ENCODE measurements at places on chromosomes 2 and 18. TPM values are rescaled to one million over a fixed set of nuclear protein-coding genes. Genes with fewer than 3 reads are reported as not detected.

DNA sequence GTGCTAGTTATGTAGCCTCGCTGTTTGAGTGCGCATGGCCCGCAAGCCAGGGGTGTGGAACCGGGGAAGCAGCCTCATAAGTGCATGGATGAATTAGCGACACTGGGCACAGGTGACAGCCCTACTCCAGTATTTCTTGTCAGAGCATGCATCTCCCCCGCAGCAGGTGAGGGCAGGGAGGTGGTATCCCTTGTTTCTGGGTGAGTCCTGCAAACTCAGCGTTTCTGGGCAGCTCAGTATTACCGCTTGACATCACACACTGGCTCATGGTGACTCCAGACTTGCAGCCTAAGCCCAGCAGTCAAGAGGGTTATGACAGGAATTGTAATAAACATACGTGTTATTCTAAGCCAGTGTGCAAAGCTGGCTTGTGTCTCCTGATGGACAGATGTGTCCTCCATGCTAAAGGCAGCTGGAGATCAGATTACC lies 2.5 kb downstream of the CABLES1 start:
- no peak for DNase-seq

DNA sequence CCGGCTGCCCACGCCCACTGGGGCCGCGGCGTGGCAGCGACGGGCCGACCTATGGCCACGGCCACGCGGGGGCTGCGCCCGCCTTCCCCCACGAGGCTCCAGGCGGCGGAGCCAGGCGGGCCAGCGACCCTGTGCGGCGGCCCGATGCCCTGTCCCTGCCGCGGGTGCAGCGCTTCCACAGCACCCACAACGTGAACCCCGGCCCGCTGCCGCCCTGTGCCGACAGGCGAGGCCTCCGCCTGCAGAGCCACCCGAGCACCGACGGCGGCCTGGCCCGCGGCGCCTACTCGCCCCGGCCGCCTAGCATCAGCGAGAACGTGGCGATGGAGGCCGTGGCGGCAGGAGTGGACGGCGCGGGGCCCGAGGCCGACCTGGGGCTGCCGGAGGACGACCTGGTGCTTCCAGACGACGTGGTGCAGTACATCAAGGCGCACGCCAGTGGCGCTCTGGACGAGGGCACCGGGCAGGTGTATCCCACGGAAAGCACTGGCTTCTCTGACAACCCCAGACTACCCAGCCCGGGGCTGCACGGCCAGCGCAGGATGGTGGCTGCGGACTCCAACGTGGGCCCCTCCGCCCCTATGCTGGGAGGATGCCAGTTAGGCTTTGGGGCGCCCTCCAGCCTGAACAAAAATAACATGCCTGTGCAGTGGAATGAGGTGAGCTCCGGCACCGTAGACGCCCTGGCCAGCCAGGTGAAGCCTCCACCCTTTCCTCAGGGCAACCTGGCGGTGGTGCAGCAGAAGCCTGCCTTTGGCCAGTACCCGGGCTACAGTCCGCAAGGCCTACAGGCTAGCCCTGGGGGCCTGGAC lies 253.2 kb downstream of the GLI2 start:
- peak; percentile 33 for DNase-seq

DNA sequence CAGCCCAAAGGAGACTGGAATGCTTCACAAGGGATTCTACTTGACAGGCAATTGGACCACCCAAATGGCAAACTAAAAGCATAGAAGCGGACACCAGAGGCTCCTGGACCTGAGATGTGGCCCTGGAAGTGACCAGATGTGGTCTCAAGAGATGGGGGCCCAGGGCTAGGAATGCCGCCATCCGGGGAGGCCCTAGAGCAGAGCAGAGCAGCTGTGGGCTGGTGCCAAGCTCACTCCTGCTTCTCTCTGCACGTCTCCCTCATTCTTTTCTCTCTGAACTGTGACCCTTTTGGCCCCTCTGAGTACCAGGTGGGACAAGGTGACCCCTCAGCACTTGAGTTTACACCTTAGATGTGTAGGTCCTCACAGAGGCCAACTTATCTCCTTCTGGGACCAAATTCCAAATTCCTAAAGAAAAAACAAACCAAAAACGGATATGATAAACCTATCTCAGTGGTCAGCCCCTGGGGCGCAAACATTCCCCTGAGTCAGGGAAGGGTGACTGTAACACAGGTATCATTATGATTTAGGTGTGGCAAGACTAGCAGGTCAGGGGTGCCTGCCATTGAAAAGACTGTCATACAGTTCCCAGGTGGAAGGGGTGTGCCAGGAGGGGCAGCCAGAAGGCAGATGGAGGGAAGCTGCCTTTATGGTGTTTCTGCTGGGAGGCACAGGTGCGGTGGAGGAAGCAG lies 6.5 kb upstream of the IL1R2 start:
- no peak for DNase-seq

DNA sequence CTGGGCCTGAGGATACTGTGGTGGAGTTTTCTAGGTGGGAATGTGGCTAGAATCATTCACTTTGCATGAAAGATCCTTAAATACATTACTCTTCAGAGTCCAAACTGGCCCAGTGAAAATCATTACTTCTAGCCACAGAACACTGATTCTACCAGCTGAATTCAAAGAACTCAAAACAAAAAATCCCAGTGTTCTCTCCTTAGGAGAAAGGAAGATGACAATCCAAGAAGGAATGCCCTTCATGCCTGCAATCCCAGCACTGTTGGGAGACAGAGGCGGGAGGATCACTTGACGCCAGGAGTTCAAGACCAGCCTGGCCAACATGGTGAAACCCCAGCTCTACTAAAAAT lies 35.2 kb downstream of the FAM228A start:
- no peak for DNase-seq

DNA sequence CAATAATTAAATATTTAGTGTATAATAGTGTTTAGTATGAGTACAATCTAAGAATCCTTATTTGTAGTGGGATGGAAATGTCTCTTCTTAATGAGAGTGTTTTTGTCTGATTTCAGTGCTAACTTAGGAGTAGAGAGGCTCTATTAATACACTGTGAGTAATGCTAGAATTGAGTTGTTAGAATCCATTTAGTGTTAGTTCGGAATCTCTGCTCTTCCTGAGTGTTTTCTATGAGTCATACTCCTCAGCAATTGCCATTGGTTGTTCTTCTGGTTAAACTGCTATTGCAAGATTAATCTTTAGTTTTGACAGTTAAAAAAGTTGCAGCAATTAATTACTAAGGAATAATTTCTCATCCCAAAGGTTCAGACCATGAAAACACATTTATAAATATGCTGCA lies 828.6 kb upstream of the POU3F3 start:
- DNase-seq, result no peak

DNA sequence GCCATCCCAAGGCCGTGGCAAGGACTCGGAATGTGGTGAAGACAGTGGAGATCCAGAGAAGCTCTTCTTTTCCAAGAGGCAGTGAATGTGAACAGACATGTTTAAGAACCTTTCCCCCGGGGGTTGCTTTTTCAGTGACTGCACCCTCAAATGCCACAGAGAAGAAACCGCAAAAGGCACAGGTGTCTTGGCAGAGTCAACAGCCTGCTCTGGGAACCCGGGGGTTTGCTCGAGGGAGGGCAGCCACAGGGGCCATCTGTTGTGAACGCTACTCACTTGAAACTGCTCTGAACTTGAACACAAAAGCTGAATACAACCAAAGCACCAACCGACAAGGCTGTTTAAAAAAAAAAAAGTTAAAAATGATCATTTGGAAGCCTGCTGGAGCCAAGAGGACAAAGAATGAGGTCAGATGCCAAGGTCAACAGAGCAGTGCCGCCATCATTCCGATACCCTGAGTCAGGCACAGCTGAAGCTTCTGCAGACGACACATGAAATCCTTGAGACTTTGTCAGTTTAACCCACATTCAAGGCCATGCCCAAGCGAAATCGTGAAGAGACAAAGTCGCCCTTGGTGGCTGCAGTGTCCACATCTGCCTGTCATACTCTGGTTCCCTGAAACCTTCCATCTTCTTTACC lies 47.4 kb downstream of the PSMG2 start:
- DNase-seq, result peak; percentile 62

DNA sequence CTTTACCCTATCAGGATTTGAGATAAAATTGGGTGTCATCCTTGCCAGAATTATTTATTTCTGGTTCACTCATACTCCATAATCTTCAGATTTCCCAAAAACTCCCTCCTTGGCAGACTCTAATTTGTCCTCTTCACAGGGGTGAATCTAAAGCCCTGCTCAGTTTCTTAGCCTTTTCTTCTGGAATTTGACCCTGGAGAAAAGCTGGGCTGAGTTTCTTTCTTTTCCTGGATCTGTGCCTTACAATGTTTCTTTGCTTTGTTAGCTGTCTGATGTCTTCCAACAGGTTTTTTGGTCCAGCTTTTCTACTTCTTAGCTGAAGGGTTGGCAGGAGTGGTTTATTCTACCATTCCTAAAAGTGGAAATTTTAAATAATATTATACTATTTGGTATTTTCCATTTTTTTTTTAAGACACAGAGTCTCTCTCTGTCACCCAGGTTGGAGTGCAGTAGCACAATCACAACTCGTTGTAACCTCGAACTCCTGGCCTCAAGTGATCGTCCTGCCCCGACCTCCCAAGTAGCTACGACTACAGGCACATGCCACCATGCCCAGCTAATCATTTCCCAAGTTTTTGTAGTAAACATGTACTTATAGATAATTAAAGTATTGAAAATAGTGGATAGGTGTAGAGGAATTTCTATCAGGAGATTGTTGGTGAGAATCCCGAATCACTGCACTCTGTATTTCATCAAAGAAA lies 138.4 kb upstream of the TWIST2 start:
- no peak for DNase-seq

DNA sequence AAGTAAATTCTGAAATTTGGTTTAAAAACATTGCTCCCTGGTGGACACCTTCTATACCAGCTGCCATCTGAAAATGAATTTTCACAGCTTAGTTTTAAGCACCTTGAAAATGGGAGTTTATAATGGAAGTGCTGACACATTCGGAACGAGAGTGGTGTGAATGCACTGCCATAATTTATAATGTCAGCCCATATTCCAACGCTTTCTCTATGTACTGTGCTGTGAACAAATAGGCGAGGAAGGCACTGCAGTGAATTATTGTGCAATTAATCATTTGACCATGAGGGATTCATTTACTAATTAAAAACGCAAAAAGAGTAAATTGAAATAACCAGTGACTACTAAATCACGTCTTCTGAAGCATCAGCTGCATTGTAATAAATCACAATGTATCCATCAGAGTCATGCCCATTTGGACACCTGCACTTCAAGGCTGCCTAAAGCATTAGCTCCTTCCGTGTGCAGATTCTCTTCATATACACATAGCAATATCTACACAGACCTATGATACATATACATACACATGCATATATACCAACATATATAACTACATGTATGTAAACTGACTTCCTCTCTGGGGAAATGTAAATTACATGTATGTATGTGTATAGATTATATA lies 699.8 kb downstream of the GALR1 start:
- no peak for DNase-seq

- no peak for DNase-seq
Measured at GRCh38 chr2:88753833-88754584, 62.5 kb downstream of the RPIA start.

DNA sequence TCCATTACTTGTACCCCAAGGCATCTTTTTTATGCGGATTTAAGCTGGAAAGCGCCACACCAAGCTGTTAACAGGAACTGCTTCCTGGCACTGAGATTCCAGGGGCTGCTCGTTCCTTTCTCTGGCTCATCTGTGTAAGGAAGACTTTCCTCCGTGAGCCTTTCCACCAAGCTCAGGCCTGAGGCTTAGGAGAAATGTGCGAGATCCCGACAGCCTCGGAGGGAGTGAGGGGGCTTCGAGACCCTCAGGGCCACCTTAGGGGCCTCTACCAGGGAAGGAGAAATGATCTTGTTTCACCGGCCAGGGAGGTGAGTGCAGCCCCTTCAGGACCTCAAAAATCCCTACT lies 17.1 kb downstream of the B3GNT7 start:
- DNase-seq, result no peak

GRCh38 chr18:48844271-48844670 lies 106.5 kb downstream of the SMAD7 start:
- no peak for DNase-seq

DNA sequence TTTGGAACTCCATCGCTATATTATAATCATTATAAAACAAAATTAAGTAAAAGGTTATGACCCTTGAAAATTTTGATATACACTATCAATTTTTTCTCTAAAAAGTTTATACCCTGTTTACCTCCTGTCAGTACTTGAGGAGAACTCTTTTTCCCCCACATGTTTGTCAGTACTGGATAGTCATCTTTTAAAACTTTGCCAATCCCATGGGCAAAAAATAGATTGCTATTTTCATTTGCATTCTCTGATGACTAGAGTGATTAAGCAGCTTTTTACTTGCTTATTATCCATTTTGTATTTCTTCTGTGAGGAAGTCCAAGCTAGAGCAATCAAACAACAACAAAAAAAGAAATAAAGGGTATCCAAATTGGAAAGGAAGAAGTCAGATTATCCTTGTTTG lies 76.4 kb downstream of the DGKD start:
- no peak for DNase-seq

GRCh38 chr2:204452464-204453023 lies 92.7 kb upstream of the PARD3B start:
- peak; percentile 64 for DNase-seq

DNA sequence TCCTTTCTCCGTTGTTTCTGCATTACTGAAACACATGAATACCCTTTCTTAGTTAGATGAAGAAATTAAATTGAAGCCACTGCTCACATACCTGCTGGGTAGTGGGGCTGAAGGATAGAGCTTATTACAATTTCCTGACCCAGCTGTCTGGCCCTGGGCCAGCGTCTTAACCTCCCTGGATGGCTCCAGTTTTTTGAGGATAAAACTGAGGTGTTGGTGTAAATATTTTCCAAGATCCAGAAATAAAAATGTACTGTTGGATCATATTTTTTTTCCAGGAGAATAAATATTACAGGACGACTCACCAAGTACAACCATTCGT lies 3.5 kb downstream of the RNF144A start:
- no peak for DNase-seq

DNA sequence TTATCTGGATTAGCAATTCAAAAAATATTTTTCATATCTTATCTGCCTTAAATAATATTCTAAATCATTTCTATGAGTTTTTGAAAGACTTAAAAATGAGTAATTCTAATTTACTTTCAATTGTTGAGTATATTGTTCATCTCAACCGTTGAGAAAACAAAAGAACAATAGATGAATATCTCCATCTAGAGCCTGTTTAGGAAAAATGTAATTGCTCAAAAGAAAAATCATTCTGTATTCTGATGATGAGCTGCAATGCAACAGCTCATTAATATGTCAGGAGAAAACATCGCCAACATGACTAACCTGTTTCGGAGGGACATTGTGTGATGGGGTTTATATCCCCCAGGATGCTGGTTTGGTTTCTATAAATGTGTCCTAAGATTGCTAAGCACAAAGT lies 417.6 kb downstream of the SUCLG1 start:
- DNase-seq, result no peak

IL37 gene
- not detected for total RNA-seq

CERS6 gene
- 95.7 TPM for total RNA-seq

RNF152 gene
- 88.9 TPM for total RNA-seq

ZNG1B gene
- 34.8 TPM for total RNA-seq

PFN4 gene
- total RNA-seq, result not detected

SLC4A3 gene
- total RNA-seq, result not detected

GCG gene
- total RNA-seq, result 36.9 TPM

TMSB10 gene
- 4,101 TPM for total RNA-seq

RPRD1A gene
- total RNA-seq, result 53.6 TPM
